ENCODE measurements at places on chromosomes 6 and 20.

DNA sequence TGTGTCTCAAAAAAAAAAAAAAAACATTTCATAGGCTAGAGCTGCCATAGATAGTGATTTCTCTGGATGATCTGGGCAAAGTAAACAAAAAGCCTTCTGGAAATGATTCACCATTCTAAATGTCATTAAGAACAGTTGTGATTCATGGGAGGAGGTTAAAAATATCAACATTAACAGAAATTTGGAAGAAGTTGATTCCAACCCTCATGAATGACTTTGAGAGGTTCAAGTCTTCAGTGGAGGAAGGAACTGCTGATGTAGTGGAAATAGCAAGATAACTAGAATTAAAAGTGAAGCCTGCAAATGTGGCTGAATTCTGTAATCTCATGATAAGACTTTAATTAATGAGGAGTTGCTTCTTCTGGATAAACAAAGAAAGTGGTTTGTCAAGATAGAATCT, 26.8 kb upstream of the MMP24 start:
- DNase-seq = no peak

GRCh38 chr6:113971741-113972140, 793 bp upstream of the HDAC2 start:
- DNase-seq = peak; percentile 51

DNA sequence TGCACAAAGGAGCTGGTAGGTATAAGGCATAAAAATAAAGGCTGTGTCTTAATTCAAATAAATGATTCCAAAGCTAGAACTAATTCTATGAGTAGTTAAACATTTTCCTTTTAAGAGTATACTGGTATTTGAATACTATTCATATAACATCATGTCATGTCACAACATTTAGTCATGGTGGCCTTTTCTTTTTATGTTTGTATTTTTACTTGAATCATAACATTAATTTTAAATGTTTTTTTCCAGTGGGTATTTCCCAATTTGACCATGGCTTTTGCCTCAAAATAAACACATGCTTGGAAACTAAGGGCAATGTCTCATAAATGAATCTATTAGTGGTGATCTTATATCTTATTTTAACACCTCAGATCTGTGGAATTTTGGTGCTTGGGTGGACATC, 177.1 kb downstream of the CD109 start:
- DNase-seq = no peak

DNA sequence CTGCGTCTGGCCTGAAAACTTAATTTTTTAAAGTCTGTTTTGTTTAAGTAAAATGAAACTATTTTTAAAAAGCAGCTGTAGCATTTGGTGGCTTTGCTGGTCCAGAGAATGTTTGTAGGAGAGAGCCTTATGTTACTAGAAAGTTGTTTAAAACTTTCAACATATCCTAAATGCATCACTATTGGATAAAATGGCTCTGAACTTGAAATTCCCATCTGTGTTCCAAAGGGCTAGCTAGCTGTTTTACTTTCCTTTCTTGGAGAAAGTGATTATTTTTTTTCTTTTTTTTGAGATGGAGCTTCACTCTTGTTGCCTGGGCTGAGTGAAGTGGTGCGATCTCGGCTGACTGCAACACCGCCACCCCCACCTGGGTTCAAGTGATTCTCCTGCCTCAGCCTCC, 2.5 kb downstream of the SYNJ2 start:
- no peak for DNase-seq

DNA sequence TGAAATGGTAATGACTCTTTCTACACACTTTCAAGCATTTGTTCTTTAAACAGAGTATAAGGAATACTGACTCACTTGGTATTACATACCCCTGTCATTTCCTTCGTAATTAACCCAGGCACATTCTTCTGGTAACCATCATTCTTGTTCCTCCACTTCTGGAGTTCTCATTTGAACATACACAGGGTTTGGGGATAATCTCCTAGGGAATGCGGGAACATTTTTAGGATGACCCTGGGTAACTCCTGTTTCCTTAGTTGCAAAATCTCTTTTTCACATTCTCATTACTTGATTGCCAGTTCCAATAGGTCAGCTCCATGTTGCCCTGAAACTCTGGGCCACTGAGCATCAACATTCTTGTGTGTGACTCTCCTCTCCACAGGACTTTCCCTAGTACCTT, 51.5 kb upstream of the E2F3 start:
- DNase-seq = no peak

DNA sequence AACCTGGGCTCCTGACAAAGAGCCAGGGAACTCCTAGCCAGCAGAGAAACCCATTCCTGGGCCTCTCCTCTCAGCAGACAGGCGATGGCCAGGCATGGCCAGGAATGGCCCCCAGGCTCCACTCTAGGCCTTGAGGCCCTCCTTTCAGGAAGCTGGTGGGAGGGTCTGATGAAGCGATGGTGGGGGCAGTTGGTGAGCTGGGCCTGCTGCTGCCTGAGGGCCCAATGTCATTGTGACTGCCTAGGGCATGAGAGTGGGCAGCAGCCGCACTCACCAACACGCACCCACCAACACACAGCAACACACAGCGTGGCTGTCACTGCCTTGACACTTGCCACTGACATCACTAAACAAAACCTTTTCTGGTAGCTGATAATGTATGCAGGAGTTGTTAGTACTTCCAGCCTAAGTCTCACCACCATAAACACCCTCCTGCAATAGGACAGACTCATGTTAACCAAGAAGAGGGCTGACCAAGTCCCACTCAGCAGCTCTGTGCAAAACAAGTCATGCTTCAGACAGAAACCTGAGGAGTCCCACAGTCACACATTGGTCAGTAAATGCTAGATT, 69.3 kb downstream of the ABHD12 start:
- no peak for DNase-seq

DNA sequence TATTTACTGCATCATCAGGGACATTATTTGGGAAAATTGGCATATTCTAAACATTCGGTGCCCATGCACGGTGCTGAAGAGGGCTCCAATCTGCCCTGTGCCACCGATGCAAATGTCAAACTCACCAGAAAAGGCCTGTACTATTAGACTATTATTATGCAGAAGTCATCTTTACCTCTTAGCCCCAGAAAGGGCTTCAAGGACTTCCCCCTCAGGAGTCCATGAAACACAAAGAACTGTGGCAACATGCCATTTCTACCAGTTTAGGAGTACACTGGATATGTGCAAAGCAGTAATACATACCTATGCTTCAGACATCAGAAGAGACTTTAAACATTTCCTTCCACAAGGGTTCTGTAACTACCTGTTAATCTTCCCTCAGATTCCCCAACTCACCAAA, 8.6 kb downstream of the DIDO1 start:
- no peak for DNase-seq

All from NCI-H510A treated with DMSO at 0.1 percent for 48 hours (cell line).